ENCODE measurements at places on chromosomes 12 and 14. TPM values are rescaled to one million over a fixed set of nuclear protein-coding genes. Genes with fewer than 3 reads are reported as not detected.
A peak's percentile ranks its signal among the peaks of the same experiment; 100 is the strongest.

GRCh38 chr14:104776961-104777807 lies 18.4 kb downstream of the AKT1 start:
- H3K27me3 ChIP-seq: no peaks in the 10 kb centered on the region
- no peak for DNase-seq
- H3K4me1 ChIP-seq: no peaks in the 10 kb centered on the region
- H3K4me3 ChIP-seq: no peak overlapping the region

GRCh38 chr14:100386121-100386520 lies 63.0 kb downstream of the SLC25A47 start:
- peaks cover 5% of the 10 kb centered on the region for H3K36me3 ChIP-seq
- H3K4me1 ChIP-seq: peaks cover 15% of the 10 kb centered on the region
- DNase-seq: no peak
- no peak overlapping the region for H3K4me3 ChIP-seq
- no peak overlapping the region for H3K27ac ChIP-seq

The RPGRIP1 gene
- total RNA-seq: not detected

GRCh38 chr12:42237853-42238239 lies 202 bp downstream of the YAF2 start:
- H3K27me3 ChIP-seq: no peaks in the 10 kb centered on the region
- H3K36me3 ChIP-seq: peaks cover 26% of the 10 kb centered on the region
- peaks cover 36% of the 10 kb centered on the region for H3K4me1 ChIP-seq
- H3K27ac ChIP-seq: peak overlapping the region; percentile 92
- H3K4me3 ChIP-seq: peak overlapping the region; percentile 90

The RND1 gene
- 5.7 TPM for total RNA-seq
